ENCODE measurements at places on chromosomes 11 and 22.

DNA sequence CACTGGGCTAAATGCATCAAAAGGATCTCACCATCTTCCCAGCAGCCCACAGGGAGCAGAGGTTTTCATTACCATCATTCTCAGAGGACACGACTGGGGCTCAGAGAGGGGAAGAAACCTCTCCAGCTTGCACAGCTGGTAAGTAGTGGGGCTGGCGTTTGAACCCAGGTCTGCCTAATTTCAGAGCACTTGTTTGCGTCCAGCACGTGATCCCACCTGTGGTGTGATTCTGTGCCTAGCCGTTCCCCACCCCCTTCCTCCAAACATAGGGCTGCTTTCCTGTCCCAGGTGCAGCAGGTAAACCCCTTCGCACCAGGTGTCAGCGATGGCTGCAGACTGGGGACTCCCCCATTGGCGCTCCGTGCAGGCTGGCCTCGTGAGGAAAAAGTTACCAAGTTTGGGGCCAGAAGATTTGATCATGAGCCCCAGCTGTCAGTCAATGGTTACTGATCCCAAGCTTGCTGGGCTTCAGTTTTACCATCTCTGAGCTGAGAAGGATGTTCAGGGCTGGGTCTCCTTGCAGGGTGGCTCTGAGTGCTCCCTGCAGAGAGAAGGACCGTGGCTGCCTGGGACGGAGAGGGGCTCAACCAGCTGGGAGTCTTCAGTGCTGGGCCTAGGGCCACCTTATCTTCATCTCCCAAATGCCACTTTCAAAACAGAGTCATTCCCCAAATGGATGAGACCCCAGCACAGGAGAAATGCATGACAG lies 445.6 kb downstream of the TBC1D22A start:
- no peak for DNase-seq

DNA sequence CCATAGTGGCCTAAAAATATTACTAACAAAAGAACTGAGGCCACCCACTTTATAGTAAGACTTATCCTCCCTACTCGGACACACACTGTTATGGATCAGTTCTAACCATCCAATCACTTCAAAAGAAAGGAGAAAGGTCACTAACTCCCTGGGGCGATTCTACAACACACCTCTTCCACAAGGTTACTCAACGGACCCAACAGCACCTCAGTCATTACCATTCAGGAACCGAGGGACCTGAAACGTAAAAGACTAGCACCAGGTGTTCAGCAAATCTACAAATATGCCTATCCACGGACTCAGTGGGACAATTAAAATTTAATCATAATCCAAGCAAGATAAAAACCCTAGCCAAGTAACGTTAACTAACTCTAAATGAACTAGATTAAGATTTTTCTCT lies 1.6 kb downstream of the HNRNPUL2 start:
- no peak for DNase-seq

GRCh38 chr11:70075836-70076235 lies 2.3 kb upstream of the ANO1 start:
- no peak for DNase-seq

DNA sequence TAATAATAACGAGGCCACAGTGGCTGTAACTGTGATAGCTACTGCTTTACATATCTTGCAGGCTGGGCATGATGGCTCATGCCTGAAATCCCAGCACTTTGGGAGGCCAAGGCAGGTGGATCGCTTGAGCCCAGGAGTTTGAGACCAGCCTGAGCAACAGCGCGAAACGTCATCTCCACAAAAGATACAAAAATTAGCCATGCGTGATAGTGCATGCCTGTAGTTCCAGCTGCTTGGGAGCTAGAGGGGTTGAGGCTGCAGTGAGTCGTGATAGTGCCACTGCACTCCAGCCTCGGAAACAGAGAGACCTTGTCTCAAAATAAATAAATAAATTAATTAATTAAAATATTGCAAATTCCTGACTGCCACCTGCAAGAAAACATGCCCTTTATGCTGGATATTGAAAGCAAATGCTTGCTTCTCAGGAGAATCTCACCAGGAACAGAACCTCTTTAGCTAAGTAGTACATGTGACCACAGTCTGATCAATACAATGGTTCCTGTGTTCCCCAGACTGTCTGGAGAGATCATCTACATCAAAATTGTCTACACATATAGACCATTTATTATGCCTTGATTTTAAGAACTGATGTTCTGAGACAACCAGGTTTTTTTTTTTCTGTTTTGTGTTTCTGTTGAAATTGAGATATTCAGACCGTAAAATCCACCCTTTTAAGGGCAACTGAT lies 6.3 kb downstream of the ZBTB3 start:
- no peak for DNase-seq

DNA sequence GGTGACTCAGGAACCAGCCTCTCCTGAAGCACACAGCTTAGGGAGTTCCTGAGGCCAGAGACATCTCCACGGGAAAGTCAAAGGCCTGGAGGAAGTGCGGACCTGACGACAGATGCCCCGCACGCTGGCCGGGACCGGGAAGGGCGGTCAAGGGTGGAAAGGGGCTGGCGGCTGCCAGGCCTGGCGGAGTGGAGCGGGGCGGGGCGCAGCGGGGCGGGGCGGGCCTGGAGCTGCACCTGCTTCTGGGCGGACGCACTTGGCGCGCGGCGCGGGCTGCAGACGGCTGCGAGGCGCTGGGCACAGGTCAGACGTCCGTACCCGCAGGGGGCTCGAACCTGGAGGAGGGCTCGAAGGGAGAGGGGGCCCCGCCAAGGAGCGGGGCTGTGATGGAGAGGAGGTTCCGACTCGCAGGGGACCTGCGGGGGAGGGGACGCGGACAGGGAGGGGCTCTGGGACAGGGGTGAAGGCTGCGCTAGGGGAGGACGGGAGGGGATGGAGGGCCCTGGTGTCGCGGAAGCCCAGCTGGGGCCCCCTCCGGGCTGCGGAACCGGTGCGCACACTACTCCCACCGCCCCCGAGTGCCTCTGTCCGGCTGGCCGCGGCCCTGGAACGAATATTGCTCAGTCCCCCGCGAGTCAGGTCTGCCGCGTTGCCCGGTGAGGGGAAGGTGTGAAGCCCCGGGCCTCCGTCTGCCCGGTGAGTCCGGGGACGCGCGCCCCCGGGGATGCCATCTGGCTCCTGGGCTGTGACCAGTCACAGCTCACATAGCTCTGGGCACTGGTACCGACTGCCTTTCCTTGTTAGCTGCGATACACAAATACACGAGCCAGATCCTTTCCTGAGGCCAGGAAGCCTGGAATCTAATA lies at the start of gene TMEM45B:
TMEM45B (plus strand) TSS at position 253 of the 866 bp plus-strand sequence. CDS start 36,635 bp downstream, outside the sequence.
- peak; percentile 81 for DNase-seq

- DNase-seq: no peak
Measured at GRCh38 chr22:37749831-37750595, 53.2 kb downstream of the TRIOBP start.

- DNase-seq: peak; percentile 85
Measured at GRCh38 chr11:46277622-46278386, at the start of gene CREB3L1. Gene CREB3L1 (plus strand): TSS chr11:46277662. CDS start chr11:46278112, 450 bp downstream.
